ENCODE measurements at places on chromosomes 1 and 21.

- no peak for DNase-seq
Measured at GRCh38 chr1:53835491-53835890, 2.6 kb downstream of the NDC1 start.

GRCh38 chr1:225697428-225697827 is 44.5 kb upstream of the ENAH start:
- no peak for DNase-seq

DNA sequence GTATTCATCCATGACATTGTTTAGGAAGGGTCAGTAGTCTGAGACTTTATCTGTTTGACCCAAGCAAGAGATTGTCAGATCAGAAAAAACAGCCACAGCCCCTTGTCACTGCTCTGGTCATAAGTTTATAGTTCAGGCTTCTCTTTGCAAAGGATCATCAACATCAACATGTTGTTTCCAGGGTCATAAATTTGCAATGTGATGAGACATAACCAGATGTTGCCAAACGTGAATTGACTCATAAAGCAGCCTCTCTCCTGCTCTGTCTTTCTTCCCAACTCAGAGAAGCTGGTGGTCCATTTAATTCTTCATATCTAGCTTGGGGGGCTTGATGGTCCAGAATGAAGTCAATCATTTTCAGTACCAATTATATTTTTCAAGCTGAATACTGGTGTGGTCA is 507.2 kb upstream of the PBX1 start:
- DNase-seq, result no peak

DNA sequence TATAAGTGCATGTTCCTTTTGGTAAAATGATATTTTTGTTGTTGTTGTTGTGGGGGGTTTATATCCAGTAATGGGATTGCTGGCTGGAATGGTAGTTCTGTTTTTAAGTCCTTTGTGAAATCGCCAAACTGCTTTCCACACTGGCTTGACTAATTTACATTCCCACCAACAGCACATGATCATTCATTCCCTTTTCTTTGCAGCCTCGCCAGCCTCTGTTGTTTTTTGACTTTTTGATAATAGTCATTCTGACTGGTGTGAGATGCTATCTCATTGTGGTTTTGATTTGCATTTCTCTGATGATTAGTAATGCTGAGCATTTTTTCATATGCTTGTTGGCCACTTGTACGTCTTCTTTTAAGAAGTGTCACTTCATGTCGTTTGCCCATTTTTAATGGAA is 188.5 kb upstream of the CHRM3 start:
- no peak for DNase-seq

GRCh38 chr21:35154788-35155187 is 105.7 kb upstream of the RUNX1 start:
- DNase-seq, result no peak

GRCh38 chr1:4055294-4055967 is 155.4 kb upstream of the C1orf174 start:
- no peak for DNase-seq

GRCh38 chr1:10380594-10381275 is 18.1 kb upstream of the PGD start:
- DNase-seq, result no peak

- DNase-seq, result no peak
Measured at GRCh38 chr1:27122652-27123051, 32.3 kb downstream of the SLC9A1 start.

- DNase-seq, result no peak
Measured at GRCh38 chr1:205480349-205480985, 24.0 kb upstream of the CDK18 start.

GRCh38 chr1:167344615-167345385 is 124.1 kb downstream of the POU2F1 start:
- no peak for DNase-seq

GRCh38 chr1:201016211-201016651 is 7.3 kb downstream of the KIF21B start:
- no peak for DNase-seq

- no peak for DNase-seq
Measured at GRCh38 chr1:223363057-223363855, 720 bp downstream of the SUSD4 start.

DNA sequence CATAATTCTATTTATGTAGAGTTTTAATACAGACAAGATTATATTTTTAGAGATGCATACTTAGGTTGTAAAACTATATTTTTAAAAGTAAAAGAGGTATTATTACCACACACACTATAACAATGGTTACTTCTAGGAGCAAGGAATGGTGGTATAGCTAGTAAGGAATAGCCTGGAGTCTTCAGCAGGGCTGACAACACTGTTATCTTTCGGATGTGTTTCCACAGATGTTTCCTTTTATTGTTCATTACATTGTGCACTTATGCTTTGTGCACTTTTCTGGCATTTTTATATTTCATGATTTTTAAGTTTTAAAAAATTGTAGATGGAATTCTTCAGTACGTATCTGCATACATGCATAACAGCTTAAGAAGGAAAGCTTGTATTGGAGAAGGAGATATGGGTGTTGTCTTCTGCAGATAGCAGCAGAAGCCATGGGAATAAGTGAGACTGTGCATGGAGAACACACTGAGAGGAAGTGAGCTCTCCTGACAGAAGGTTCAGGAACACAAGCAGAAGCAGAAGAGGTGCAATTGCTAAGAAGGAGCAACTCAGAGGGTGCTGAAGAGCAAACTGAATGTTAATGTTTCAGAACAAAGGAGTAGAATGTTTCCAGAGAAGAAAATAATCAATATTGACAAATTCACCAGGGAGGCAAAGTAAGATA is 91.8 kb downstream of the UCHL5 start:
- peak; percentile 17 for DNase-seq

DNA sequence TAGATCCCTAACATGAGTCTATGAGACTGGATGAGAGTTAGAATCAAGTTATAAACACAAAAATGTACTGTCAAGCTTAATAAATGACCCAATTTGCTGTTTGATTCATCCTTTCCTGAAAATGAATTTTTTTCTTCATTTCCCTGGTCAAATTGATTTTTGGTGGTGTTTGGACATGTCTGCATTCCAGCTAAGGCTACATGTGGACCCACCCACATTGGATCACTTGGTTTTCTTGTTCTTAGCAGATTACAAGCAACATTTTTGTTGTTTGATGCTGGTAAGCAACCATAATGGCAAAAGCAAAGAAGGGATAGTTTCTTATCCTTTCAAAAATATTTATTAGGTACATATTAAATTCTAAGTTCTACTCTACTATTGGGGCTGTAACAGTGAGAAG is 181.1 kb downstream of the NEK7 start:
- DNase-seq, result no peak

DNA sequence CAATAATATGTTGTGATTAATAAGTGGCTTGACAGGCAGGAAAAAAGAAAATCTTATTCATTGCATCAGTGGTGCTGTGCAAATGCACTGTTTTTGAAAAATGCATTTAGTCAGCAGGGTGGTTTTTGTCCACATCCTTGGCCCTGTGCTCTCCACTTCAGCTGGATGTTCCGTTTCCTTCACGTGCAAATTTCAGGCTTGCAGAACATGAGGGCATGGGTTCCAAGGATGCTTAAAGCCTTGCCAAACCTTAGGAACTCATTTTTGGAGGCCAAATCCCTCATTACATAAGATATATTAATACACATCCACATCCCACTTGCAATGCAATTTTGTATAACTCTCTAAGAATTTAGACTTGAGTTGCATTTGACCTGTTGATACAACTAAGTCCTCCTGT is 410.1 kb downstream of the PRDM2 start:
- DNase-seq, result no peak

DNA sequence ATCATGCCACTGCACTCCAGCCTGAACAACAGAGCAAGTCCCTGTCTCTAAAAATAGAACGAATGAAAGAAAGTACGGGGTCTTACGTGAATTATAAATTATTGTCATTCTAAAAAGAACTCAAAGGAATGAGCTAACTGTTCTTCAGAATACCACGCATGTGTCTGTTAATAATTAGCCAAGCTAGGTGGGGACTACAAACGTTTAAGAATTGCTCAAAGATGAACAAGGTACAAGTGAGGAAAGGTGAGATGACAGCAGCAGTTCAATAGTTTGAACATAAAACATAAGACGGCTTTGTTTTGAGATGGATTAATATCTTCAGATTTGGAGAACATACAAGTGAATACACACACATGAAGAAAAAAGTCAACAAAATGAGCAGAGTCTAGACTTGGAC is 79.6 kb downstream of the UBR4 start:
- DNase-seq, result no peak

- no peak for DNase-seq
Measured at GRCh38 chr1:93194231-93194990, 13.9 kb downstream of the CCDC18 start.

DNA sequence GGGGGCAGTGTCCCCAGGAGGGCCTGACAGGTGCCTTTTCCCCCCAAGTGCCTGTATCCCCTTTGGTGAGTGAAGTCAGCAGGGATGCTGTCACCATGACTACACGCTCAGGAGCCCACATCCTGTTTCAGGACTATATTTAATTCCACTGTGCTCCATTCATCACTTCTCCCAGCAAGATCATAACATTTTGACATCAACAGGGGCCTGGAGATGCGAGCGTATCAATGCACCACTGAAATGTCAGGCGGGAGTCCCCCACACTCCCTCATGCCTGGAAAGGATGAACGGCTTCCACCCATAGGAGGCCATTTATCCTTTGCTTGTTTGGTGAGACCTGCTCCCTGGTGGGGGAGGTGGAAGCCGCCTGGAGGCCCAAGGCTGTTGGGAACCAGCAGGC is 119.1 kb downstream of the PTPRU start:
- DNase-seq, result no peak

DNA sequence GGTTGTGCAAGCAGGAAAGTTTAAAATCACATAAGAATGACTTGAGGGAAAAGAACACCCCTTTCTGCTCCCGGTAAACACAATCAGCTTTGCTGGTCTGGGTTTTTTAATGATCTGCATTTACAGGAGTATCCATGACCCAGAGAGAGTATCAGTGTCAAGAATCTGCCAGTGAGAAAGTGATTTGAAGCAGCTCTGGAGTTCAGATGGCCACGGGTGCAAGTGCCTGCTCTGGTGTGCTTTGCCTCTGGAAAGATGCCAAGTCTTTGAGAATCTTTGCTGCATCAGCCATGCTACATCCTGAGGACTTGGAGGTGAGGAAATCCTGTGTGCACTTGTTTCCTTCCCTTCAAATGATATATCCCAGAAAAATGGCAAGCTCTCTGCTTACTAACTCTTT is 18.6 kb upstream of the MYSM1 start:
- DNase-seq, result no peak

DNA sequence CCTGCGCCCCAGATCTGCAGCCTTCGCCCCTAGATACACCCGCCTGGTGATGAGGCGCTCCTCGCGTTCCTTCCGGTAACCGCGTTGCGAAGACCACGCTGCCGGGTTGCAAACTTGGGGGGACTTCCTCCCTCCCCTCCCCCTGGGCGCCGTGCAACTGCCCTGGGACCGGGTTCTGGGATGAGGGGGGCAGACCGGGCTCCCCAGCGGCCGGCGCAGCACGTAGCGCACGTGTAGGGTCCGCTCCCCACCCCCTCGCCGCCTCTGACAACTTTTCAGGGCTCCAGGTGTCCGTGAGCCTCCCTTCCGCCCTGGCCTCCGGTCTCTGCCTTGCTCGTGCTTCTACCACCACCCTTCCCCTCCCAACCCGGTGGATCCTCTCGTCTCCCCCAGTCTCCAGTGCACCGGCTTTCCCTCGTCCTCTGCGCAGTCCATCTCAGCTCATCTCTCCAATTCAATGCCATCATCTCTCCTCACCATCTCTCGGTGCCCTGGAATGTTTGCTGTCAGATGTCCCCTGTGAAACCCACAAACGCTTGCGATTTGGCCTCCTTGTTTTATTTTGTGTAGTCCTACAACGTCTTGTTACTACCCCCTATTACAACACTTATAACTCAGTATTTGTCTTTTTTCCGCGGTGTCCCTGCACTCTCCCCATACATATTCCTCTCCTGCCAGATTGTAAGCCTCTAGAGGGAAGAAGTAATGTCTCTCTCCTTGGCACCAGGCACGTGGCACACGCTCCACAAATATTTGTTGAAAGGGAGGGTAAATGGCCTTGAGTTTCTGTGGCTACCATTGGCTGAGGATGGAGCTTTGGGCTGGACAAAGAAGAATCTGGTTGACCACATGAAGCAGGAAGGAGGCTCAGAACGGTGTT is 782 bp downstream of the PCAT6 start:
- DNase-seq, result no peak

DNA sequence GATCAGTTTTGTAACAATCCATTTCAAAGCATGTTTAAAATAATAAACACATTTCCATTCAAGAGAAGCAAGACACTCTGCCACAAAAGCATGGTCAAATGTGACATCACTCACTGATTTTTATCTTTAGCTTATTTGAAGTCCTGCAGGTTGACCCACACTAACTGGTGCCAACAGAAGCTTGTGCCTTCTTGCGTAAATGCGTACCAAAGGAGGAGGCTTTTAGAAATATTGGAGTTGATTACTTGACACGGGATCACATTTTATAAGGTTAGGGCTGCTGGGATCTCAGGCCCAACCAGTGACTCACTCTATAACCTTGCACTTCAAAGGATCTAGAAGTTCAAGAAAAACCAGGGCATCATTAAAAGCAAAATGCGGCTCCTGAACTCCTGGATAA is 203.6 kb downstream of the PCP4 start:
- DNase-seq, result no peak

DNA sequence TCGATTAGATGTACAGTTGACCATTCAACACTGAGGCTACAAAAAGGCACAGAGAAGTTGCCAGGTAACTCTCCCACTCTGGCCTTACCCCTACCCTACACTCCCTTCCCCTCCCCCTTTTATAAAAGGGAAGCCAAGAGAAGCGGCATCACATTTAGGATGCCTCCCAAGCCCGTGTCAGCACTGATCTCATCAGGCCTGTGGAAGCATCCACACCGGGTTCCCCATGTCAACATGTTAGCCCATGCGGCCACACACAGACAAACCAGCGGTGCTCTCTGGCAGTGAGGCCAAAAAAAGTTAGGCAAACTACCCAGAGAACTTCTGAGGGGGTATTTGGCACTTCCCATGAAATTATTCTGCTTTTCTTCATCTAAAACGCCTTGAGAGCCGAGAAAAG is 29.9 kb downstream of the BCAR3 start:
- DNase-seq, result no peak

- no peak for DNase-seq
Measured at GRCh38 chr1:177235350-177235749, 64.6 kb downstream of the BRINP2 start.

GRCh38 chr1:38178216-38178615 is 131.6 kb upstream of the POU3F1 start:
- DNase-seq, result no peak

DNA sequence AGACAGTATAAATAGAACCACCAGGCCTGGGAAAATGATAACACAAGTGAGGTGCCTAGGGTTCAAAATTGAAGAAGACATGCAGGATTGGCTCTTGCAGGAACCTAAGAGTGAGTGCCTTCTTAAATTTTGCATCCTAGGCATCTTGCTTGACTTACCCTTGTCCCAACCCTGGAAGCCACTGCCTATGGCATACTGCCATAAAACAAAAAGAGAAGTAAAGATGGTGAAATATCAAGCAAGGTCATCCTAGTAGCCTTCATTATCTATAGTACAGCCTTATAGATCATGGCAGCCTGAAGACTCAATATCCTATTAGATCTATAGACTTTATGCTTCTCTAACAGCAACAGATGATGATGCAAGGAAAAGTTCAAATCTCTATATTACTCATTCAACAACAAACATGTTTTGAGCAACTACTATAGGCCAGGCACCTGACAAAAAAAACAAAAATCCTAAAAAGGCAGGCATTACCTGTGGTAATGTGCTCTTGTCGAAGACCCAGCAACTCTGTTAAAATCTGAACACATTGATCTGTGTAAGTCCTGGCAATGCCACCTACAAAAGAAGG is 6.3 kb downstream of the AP4B1 start:
- DNase-seq, result no peak
